ENCODE measurements at places on chromosomes 5 and 9. TPM values are rescaled to one million over a fixed set of nuclear protein-coding genes. Genes with fewer than 3 reads are reported as not detected.

DNA sequence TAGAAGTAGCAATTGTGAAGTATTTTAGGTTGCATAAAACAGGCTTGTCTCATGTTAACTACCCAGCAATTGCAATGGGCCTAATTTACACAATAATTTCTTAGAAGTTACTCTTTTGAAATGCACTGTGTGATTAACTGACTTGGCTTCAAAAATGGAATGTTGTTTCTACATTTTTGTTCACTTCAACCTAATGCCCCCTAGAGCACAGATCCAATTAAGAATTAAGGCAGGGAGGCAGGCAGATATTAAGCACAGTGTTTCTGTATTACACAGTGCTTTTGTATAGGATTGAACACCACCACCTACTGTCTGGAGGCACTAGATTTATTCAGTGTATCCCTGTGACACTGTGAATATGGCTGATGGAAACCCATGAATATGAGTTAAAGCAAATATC is 302.1 kb downstream of the FBXL17 start:
- peaks cover 5% of the 10 kb centered on the region for H3K4me1 ChIP-seq
- no peak overlapping the region for H3K27ac ChIP-seq
- H3K4me3 ChIP-seq = no peak overlapping the region
- H3K27me3 ChIP-seq = no peaks in the 10 kb centered on the region
- no peaks in the 10 kb centered on the region for H3K36me3 ChIP-seq
- no peak for DNase-seq

DNA sequence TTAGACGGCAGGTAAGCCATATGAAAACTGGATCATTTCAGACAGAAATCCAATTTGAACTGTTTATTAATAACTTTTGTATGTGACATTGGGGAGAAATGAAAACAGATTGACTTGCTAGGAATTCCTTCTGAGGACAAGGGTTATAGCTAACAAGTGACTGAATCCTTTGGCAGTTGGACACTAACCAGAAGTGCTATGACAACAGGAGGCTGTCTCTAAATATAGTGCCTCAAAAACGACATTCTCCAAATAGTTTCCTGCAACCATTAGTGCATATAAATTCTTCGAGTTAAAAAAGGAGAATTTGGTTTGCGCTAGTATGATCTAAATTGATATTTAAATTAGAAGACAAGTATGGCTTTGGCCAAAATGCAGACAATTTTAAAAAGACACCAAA is 338.6 kb downstream of the PTPRD start:
- H3K36me3 ChIP-seq = no peaks in the 10 kb centered on the region
- no peaks in the 10 kb centered on the region for H3K4me1 ChIP-seq
- H3K27ac ChIP-seq = no peak overlapping the region
- no peaks in the 10 kb centered on the region for H3K27me3 ChIP-seq

DNA sequence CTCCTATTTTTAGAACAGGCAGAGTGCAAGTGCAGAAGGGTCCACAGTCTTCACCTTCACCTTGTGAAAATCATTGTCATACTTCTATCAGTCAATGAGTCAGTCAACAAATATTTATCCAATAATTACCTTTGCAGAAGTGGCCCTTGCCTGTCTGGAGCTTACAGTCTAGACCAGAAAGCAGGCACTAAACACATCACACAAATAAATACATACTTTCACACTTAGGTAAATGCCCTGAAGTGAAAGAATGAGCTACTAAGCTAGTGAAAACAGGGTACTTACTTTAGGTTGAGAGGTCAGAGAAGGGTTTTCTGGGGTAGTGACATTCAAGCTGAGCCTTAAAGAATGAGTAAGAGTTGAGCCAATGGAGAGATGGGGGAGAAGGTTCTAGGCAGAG is 421.9 kb upstream of the ADAMTSL1 start:
- H3K4me3 ChIP-seq = no peak overlapping the region
- no peak for DNase-seq
- no peaks in the 10 kb centered on the region for H3K27me3 ChIP-seq

TMEM174 gene
- not detected for total RNA-seq

AFAP1L1 gene
- 0.60 TPM for total RNA-seq

All from pancreas (tissue), 10 donors.